ENCODE measurements at places on chromosomes 5 and 9.
A peak's percentile ranks its signal among the peaks of the same experiment; 100 is the strongest.

DNA sequence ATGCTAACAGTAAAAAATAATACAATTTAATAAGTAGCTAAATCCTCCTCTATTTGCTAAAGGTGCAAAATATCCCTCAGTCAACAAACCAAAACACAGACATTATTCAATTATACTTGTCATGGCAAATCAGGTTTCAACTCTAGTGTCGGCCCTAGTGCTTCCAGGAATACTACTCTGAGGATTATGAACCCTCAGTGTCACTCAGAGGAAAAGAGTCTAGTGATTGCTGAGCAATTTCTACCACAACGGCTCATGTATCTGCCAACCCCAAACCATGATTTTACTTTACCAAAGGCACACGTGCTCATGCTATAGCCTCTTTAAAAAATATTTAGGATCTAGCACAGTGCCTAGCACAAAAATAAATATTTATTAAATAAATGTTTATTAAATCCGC lies 21.0 kb downstream of the RICTOR start:
- no peak for DNase-seq

GRCh38 chr5:73299665-73300336 lies 126.8 kb downstream of the TMEM174 start:
- no peak for DNase-seq

- no peak for DNase-seq
Measured at GRCh38 chr9:14179449-14179848, 134.5 kb downstream of the NFIB start.

DNA sequence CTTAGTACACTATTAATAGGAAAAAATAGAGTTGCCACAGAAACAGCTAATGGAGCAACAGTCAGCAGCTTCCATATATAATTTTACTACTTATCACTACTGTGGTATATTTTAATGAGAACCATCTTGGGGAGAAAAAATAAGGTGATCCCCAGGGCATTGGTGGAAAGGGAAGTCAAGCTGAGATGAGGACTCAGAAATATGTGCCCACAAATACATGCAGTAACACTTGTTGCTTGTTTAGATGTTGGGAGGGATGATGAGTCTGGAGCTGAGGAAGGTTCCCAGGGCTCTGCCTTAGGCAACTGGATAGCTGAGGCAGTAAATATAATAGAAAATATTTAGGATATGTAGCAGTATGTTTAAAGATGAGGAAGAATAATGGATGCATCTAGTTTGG lies 280.1 kb upstream of the PDE4D start:
- DNase-seq = no peak

- no peak for DNase-seq
Measured at GRCh38 chr5:98904780-98905179, 24.0 kb downstream of the CHD1 start.

- no peak for DNase-seq
Measured at GRCh38 chr9:84486663-84487062, 146.1 kb upstream of the SLC28A3 start.

GRCh38 chr9:37534412-37534811 lies 41.8 kb downstream of the FBXO10 start:
- no peak for DNase-seq

- DNase-seq = no peak
Measured at GRCh38 chr5:74201334-74202081, 439.0 kb downstream of the ENC1 start.

DNA sequence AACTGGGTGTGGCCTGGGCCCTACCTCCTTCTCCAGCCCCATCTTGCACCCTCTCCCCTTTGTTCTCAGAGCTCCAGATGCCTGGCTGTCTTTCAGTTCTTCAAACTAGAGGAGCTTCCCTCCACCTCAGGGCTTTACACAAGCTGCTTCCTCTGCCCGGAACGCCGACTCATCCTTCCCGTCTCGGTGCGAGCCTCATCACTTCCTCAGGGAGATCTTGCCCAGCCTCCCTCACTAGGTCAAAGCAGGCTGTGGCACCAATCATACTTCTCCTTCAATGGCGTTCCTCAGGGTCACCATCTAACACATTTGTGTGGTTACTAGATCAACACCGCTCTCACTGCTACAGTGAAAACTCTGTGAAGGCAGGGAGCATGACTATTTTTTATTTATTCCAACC lies 56.2 kb upstream of the ZSWIM6 start:
- DNase-seq = peak; percentile 51

DNA sequence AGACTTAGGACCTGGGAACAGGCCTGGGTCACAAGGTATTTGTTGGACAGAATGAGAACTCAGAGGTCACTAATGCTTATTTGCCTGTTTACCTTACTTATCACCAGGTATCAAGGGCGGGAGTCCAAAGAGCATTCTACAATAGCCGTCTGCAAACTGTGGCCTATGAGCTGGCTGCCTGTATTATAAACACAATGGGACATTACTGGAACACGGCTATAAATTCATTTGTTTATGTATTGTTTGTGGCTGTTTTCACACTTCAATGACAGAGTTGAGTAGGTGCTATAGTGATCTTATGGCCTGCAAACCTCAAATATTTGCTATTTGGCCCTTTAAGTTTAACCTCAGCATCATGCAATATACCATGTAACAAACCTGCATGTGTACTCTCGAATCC lies 76.6 kb upstream of the ASTN2 start:
- DNase-seq = no peak

GRCh38 chr5:53373451-53374158 lies 106.8 kb upstream of the FST start:
- DNase-seq = no peak

DNA sequence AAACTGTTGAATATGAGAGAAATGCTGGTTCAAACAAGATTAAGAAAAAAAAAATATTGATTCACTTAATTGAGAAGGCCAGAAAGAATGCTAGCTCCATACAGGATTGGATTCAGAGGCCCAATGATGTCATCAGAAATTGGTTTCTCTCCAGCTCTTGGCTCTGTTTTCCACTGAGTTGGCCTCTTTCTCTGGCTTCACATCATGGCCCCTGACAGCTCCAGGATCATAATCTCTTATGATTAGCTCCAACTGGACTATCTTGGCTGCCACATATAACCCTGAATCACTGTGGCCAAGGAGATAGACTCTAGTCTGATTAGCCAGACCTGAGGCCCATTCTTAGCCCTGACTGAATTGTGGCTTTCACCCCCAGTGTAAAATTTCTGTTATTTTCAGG lies 244.7 kb upstream of the GRAMD2B start:
- no peak for DNase-seq

DNA sequence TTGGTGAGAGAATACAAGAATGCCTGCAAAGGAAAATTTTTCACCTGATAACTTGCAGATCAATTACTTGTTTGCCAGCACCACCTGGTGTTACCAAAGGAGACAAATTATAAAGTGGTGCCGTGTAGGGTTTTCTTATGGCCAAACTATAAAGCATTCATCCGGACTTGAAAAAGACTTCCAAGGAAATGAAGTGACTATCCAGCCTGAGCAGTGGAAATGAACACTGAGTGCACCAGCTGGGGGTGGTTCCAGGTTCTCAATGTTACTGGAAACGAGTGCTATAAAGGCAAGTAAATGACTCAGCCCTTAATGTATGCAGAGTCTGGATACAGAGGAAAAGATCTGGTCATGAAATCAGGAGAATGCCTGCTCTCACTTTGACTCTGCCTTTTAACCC lies 113.1 kb downstream of the DNAH5 start:
- no peak for DNase-seq

DNA sequence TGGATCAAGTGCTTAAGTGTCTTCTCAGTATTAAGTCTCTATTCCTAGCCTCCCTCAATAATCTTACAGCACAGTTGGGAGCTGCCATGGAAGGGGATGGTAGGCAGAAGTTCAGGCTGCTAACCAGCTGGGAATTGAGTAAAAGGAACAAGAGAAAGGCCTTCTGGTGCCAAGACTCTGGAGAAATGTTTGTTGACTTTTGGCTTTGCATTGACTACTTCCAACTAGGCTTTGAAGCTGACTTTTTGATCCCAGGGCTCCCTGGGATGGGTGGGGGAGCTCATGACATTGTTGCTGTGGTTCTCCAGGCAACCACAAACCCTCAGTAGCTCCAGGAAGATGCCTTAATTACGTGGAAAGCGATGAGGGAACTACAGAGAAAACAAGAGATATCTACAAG lies 85.2 kb upstream of the HTR4 start:
- DNase-seq = no peak

- peak; percentile 57 for DNase-seq
Measured at GRCh38 chr5:58484505-58484904, 6.7 kb upstream of the GAPT start.

DNA sequence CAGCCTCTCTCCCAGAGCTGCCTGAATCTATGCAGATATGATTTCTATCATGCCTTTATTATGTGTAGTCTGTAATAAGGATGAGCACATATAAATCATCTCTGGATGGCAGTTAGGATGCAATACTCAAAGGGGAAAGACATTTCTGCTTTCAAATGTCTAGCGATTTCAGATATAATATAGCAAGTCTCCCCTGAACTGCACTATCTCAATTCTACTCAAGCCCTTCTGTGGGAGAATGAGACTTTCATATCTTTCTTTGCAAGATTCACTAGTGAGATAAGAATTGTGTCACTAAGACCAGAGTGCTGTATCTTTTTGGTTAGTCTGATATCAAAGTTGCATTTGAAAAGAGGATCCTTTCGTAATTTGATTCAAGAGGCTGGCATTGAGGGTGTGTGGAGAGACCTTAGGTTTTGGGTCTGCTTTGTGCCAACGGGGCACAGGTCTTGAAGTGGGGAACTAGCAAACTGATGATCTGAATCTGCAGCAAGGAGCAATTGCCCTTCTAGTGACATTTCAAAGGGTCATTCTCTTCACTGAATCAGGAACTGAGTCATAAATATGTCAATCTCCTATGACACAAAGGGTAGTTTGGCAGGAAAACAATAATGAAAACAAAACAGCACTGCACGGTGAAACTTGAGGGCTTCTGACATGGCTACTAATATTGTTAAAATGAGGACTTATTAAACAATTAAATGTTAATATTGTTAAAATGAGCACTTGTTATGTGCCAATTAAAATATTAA lies 305.5 kb upstream of the CLINT1 start:
- no peak for DNase-seq

GRCh38 chr5:58924306-58924705 lies 341.4 kb downstream of the RAB3C start:
- DNase-seq = no peak

GRCh38 chr9:69221036-69221435 lies 47.0 kb downstream of the TJP2 start:
- no peak for DNase-seq

DNA sequence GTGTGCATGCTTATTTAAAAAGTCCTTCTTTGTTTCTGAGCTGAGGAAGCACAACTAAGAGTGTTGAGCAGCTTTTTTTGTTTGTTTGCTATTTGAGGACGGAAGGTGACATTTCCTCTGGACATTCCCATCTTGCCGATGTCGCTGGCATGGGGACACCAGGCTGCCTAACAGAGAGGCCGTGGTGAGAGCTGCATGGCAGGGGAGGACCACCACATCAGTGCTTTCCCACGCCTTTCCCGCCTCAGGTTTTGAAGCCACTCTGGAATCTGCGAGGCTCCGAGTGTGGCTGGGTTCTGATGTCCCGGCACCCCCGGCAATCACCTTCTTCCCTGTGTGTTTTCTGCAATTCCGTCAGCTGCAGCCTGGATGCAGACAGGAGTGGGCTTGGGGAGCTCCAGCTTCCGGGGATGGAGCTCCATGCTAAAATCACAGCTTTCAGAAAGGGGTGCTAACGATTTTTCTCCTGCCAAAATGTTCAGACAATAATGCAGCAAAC lies 259.8 kb upstream of the IRX4 start:
- no peak for DNase-seq

DNA sequence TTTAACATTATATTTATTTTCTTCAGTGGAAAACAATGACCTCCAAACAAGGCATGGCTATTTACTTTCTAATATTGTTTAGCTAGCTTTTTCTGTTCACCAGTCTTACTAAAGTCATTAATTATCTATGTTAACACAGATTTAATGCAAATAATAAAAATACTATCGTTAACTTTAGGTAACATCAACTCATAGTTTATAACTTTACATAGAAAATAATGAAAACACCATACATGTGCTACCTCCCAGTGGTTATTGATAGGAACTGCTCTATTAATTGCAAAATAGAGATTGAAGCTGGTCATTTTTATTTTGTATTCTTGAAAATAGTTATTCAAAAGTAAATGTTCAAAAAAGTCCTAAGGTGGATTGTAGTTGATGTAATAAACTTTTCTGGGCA lies 78.3 kb upstream of the HCN1 start:
- DNase-seq = no peak

DNA sequence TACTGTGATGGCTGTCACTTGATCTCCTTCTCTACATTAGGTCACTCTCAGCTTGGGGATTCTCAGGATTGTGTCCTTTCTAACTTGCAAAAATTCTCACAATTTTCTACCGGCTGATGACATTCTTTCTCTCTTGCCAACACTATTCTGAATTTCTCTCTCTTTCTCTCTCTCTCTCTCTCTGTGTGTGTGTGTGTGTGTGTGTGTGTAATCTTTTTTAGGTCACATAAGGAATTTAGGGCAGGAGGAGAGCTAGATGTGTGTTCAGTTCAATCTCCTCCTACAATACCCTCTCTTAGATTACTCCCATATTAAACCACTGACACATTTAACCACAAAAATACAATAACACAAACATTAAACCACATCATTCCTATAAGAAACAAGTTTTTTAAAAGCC lies 242.3 kb upstream of the NREP start:
- DNase-seq = no peak

DNA sequence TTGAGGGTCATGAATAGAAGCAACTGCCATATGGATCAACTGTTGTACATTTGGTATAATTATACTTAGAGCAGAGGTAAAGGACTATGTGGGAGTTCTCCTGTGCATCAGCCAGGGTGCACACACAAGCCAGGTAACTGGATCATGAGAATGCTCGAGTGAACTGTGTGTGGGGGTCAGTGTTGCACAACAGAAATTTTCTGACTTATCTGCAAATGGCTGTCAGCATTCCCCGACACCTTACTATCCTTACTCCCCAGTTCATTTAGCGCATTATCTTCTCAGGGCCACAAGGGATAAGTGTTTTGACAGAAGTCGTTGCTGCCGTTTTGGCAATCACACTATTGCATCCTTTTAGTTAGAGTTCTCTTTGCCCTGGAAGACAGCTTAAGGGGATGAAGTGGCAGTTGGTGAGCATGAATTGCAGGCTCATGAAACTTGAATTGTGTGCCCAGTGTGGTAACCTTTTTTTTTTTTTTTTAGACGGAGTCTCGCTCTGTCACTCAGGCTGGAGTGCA lies 1.7 kb downstream of the CANX start:
- peak; percentile 58 for DNase-seq

DNA sequence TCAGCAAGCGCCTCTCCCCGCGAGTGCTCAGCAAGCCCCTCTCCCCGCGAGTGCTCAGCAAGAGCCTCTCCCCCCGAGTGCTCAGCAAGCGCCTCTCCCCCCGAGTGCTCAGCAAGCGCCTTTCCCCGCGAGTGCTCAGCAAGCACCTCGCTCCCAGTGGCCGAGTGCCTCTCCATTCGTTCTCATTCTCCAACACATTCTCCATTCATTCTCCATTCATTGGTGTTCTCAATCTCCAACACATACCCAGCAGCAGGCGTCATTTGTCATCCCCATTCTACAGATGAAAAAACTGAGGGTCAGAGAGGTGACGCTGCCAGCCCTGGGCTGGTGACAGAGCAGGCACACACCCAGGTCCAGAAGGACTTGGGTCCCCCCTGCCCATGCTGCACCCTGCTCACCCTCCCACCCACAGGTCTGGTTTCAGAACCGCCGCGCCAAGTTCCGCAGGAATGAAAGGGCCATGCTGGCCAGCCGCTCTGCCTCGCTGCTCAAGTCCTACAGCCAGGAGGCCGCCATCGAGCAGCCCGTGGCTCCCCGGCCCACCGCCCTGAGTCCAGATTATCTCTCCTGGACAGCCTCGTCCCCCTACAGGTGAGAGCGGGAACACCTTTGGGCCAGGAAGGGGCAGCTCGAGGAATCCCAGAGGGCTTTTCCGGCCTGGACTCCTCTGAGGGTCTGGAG lies 32.5 kb downstream of the PTGES start:
- DNase-seq = no peak

Data from HL-60 (cell line).